Neural crest cell (in vitro differentiated cells): ENCODE measurements at places on chromosomes 3 and 15. TPM values are rescaled to one million over a fixed set of nuclear protein-coding genes. Genes with fewer than 3 reads are reported as not detected.

CDCP1 gene
- not detected in 2 replicates for total RNA-seq

C15orf39 gene
- total RNA-seq, result 23.8 and 29.5 TPM in 2 replicates

EIF4G1 gene
- 520 and 529 TPM in 2 replicates for total RNA-seq

MAP1A gene
- 24.3 and 25.2 TPM in 2 replicates for total RNA-seq

TGM5 gene
- total RNA-seq, result not detected in 2 replicates

TRH gene
- total RNA-seq, result 0.36 and 0.61 TPM in 2 replicates

MEX3B gene
- total RNA-seq, result 49.5 and 51.7 TPM in 2 replicates

HRG gene
- total RNA-seq, result not detected in 2 replicates

KY gene
- 0.33 and 0.52 TPM in 2 replicates for total RNA-seq

KIF9 gene
- 6.9 and 7.1 TPM in 2 replicates for total RNA-seq

ALDH1A2 gene
- total RNA-seq, result 0.91 and 1.7 TPM in 2 replicates

FSIP1 gene
- 6.8 and 8.1 TPM in 2 replicates for total RNA-seq

DNA sequence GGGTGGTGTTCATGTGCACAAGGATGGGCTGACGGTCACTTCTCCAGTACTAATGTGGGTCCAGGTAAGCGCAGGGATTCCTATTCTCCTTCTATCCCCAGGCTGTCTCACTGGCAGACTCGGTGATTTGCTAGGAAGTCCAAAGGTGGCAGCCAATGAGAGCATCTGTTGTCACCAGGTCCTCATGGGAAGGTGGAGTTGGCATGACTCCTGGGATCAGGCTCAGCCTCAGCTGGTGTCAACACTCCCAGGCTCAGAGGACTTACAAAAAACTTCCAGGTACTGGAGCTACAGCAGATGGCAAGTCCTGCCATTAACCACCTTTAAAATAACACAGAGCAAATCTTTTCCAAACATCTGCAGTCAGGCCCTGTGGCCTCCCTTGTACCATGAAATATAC lies 13.8 kb downstream of the XYLB start:
- H3K27ac ChIP-seq, result peak overlapping the region; percentile 93
- DNase-seq, result no peak
- no peaks in the 10 kb centered on the region for H3K4me1 ChIP-seq
- H3K27me3 ChIP-seq, result no peaks in the 10 kb centered on the region
- H3K36me3 ChIP-seq, result peaks cover 13% of the 10 kb centered on the region

DNA sequence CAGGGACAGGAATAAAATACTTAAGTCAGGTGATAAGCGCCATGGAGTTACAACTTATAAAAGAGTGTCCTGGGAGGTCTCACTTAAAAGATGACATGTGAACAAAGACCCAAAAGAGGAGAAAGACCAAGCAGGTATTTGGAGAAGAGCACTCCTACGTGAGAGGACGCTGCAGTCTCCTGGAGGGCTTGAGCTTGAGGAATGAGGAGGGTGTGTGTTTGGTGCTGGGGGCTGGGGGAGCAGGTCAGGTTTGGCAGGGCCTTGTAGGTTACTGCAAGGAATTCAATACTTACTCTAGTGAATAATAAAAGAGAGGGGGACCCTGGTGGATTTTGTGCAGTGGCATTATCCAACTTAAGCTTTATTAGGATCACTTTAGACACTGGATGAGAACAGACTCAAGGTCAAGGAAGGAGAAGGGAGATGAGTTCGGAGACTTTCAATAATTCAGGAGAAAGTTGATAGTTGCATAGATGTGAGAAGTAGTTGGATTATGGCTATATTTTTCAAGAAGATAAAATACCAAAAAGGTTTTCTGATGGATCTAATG lies 32.4 kb downstream of the TNIK start:
- H3K4me3 ChIP-seq, result no peak overlapping the region
- H3K27me3 ChIP-seq, result no peaks in the 10 kb centered on the region
- H3K36me3 ChIP-seq, result peaks cover 3% of the 10 kb centered on the region
- peaks cover 9% of the 10 kb centered on the region for H3K4me1 ChIP-seq

- peaks cover 7% of the 10 kb centered on the region for H3K4me1 ChIP-seq
- no peak for DNase-seq
- peaks cover 11% of the 10 kb centered on the region for H3K36me3 ChIP-seq
- H3K27me3 ChIP-seq, result no peaks in the 10 kb centered on the region
- no peak overlapping the region for H3K27ac ChIP-seq
Observed at GRCh38 chr15:81889485-81889881, 156.3 kb downstream of the MEX3B start.

DNA sequence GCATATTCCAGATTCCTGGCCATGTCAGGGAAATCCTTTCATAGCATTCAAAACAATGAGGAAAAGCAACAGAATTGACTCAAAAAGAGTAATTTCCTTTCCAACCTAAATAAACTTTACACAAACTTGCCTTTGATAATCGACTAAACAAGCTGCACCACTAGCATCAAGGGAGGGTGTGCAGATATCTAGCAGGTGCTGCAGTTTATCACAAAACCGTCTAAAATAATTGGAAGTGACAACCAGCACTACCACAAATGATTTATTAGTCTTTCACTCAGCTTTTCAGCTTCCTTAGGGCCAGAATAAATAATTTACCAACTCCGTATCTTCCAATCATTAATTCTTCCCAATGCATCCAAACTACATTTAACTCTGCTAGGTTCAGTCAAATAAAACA lies 71.7 kb downstream of the TBC1D5 start:
- peaks cover 5% of the 10 kb centered on the region for H3K36me3 ChIP-seq
- H3K4me3 ChIP-seq, result no peak overlapping the region
- no peak for DNase-seq
- H3K27ac ChIP-seq, result no peak overlapping the region
- H3K27me3 ChIP-seq, result no peaks in the 10 kb centered on the region

GRCh38 chr15:77988347-77989295 lies 88.9 kb downstream of the TBC1D2B start:
- H3K36me3 ChIP-seq, result no peaks in the 10 kb centered on the region
- H3K4me3 ChIP-seq, result no peak overlapping the region
- peak overlapping the region; percentile 57 for H3K27ac ChIP-seq
- peaks cover under 1% of the 10 kb centered on the region for H3K27me3 ChIP-seq

GRCh38 chr3:189985948-189986347 lies 134.7 kb downstream of the P3H2 start:
- H3K4me1 ChIP-seq, result no peaks in the 10 kb centered on the region
- no peak for DNase-seq
- no peaks in the 10 kb centered on the region for H3K27me3 ChIP-seq
- no peak overlapping the region for H3K4me3 ChIP-seq
- no peak overlapping the region for H3K27ac ChIP-seq
- H3K36me3 ChIP-seq, result no peaks in the 10 kb centered on the region

- peaks cover 37% of the 10 kb centered on the region for H3K4me1 ChIP-seq
- no peaks in the 10 kb centered on the region for H3K27me3 ChIP-seq
- peak overlapping the region; percentile 73 for H3K27ac ChIP-seq
- H3K4me3 ChIP-seq, result peak overlapping the region; percentile 92
Observed at GRCh38 chr3:33115024-33115768, 1.4 kb downstream of the CRTAP start.

DNA sequence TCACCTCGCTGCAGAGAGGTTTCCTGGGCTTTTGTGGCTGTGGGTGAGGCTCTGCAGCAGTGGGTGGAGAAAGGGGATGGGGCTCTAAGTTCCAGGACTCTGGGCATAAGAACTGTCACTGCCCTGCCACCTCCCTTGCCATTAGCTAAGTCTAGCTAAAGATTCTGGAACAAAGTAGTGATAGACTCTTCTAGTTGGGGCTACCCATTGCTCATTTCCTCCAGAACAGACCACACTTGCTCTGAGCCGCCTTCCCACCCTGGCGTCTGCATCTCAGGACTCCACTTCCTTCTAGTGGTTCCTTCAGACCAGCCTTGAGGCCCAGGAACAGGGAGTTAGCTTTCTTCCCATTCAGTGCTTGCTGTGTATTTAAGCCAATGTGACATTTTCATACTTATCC lies 7.5 kb downstream of the ARHGAP31 start:
- H3K4me3 ChIP-seq, result no peak overlapping the region
- peaks cover 5% of the 10 kb centered on the region for H3K27me3 ChIP-seq
- DNase-seq, result no peak
- peaks cover 20% of the 10 kb centered on the region for H3K4me1 ChIP-seq
- no peaks in the 10 kb centered on the region for H3K36me3 ChIP-seq

GRCh38 chr3:85977615-85978338 lies 1013.2 kb downstream of the VGLL3 start:
- peaks cover 15% of the 10 kb centered on the region for H3K4me1 ChIP-seq
- H3K27me3 ChIP-seq, result no peaks in the 10 kb centered on the region
- no peak overlapping the region for H3K27ac ChIP-seq
- H3K4me3 ChIP-seq, result no peak overlapping the region
- no peaks in the 10 kb centered on the region for H3K36me3 ChIP-seq

DNA sequence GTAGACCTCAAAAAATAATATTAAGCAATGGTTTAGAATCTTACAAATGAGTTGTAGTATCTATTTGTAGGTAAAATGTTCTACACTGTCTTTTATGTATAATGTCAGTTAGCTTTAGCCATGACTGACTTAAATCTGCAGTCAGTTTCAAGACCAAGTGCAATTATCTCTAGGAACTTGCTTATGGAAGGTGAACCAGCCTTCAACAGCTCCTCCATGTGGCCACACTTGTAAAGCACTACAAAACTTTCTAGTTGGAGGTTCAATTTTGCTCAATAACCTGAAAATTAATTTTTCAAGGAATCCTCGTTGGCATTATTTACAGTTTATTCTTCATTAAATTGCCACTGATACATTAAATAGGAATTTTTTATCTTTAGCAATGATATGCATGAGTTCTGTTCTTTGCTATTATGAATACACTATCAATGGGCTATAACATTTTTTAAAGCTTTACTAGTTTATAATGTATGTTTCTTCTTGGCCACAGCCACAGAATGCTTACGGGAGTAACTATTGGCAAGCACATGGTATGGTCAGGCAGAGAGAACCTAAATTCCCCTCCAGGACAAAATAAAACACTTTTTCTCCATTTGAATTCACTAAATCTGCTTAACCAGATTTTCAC lies 315.3 kb upstream of the UBE2E2 start:
- H3K4me1 ChIP-seq, result no peaks in the 10 kb centered on the region
- DNase-seq, result no peak
- H3K36me3 ChIP-seq, result no peaks in the 10 kb centered on the region

DNA sequence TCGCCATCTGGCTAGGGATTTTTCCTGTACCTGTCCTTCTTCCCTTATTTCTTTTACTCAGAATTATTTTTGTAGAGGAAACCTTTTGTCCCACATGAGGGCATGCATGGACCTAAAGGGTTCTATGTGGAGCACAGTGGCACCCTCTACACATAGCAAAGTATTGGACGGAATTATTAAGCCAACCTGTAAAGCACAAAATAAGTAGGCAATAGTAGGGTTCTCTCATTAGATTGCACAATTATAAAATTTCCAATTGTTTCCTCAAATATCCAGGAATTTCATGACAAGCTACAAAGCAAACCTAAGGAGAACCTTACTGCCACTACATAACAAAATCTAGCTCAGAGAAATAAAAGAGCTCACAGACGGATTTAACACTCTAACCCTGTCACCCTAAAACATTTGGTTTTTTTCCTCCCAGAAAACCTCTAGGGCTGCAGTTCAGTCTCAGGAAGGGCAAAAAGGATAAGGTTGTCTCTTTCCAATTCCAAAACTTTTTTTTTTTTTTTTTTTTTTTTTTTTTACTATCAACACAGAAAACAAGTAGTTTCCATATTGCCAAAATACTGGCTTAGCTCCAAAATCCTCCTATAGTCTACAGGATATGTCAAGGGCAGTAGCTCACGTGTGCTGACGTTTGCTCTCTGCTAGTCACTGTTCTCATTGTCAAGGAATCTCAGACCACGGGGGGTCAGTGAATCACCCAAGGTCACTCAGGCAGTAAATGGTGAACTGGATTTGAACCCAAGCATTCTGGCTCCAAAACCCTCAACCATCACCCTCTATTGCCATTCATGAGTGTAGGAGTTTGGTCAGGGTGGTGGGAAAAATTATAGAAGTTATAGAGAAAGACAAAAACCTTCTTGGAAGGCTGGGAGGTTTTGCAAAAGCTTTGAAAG lies 52.3 kb downstream of the NCEH1 start:
- no peaks in the 10 kb centered on the region for H3K4me1 ChIP-seq
- no peak overlapping the region for H3K4me3 ChIP-seq
- H3K27ac ChIP-seq, result no peak overlapping the region
- H3K36me3 ChIP-seq, result peaks cover 3% of the 10 kb centered on the region
- DNase-seq, result no peak
- H3K27me3 ChIP-seq, result no peaks in the 10 kb centered on the region

GRCh38 chr3:85780806-85781205 lies 822.0 kb downstream of the CADM2 start:
- no peak overlapping the region for H3K27ac ChIP-seq
- no peaks in the 10 kb centered on the region for H3K36me3 ChIP-seq
- DNase-seq, result no peak
- H3K27me3 ChIP-seq, result no peaks in the 10 kb centered on the region
- no peak overlapping the region for H3K4me3 ChIP-seq

GRCh38 chr3:28149960-28150359 lies 91.5 kb upstream of the CMC1 start:
- H3K4me3 ChIP-seq, result no peak overlapping the region
- peaks cover 4% of the 10 kb centered on the region for H3K4me1 ChIP-seq
- H3K27me3 ChIP-seq, result no peaks in the 10 kb centered on the region
- no peak for DNase-seq
- H3K36me3 ChIP-seq, result no peaks in the 10 kb centered on the region

DNA sequence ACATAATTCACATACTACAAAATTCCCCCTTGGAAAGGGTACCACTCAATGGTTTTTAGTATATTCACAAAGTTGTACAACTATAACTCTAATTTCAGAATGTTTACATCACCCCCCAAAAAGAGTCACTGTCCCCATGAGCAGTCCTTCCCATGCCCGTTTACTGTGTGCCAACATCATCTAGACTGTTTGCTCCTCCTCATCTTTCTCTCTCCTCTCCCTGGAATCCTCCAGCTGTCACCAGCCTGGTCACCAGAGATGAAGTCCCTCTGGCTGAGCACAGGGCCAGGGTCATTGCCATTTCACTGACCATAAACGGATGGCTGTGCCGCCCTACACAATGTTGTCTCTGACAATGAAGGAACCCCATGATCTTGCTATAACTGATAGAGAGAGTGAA lies 45.2 kb downstream of the C2CD4B start:
- H3K4me3 ChIP-seq, result no peak overlapping the region
- no peak overlapping the region for H3K27ac ChIP-seq
- DNase-seq, result no peak
- H3K36me3 ChIP-seq, result no peaks in the 10 kb centered on the region
- peaks cover 14% of the 10 kb centered on the region for H3K4me1 ChIP-seq

DNA sequence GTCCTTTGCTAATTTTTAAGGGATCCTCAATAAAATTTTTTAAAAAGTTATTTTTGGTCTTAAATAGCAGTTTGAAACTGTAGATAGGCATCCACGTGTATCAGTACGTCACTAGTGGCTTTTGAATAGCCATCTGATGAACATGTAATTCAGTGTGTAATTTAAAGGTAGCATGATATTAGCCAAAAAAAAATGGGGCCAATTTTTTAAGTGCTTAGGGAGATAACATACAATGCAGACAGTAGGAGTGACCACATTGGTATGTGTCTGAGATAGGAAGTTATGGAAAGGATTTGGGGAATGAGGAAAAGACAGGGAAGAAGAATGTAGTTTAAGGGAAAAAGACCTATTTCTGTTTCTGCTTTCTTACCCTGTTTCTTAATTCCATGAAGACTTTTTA lies 2.5 kb downstream of the AP4E1 start:
- H3K4me1 ChIP-seq, result peaks cover 21% of the 10 kb centered on the region
- no peak overlapping the region for H3K27ac ChIP-seq
- no peaks in the 10 kb centered on the region for H3K36me3 ChIP-seq
- no peak for DNase-seq
- peak overlapping the region; percentile 86 for H3K4me3 ChIP-seq
- H3K27me3 ChIP-seq, result no peaks in the 10 kb centered on the region

- peaks cover 2% of the 10 kb centered on the region for H3K27me3 ChIP-seq
- H3K4me1 ChIP-seq, result peaks cover 8% of the 10 kb centered on the region
- H3K27ac ChIP-seq, result no peak overlapping the region
- no peak for DNase-seq
- no peak overlapping the region for H3K4me3 ChIP-seq
Observed at GRCh38 chr3:156477323-156477722, 77.6 kb downstream of the SSR3 start.
